Epithelial cell of proximal tubule (primary cell): ENCODE measurements at places on chromosomes 6 and 20. TPM values are rescaled to one million over a fixed set of nuclear protein-coding genes. Genes with fewer than 3 reads are reported as not detected.

The SIRPB2 gene
- 0.29 TPM in 1 of 2 replicates, not detected in the other for total RNA-seq

The NRN1 gene
- total RNA-seq = 0.72 and 1.1 TPM in 2 replicates

The LIN28B gene
- 0.07 TPM in 1 of 2 replicates, not detected in the other for total RNA-seq

The BTN1A1 gene
- total RNA-seq = 0.14 TPM in 1 of 2 replicates, not detected in the other

The TREM1 gene
- 2.0 TPM in 1 of 2 replicates, not detected in the other for total RNA-seq

The FAM210B gene
- total RNA-seq = 27.1 and 27.2 TPM in 2 replicates

The PSORS1C2 gene
- total RNA-seq = not detected in 2 replicates

The KIFC1 gene
- 117 and 126 TPM in 2 replicates for total RNA-seq

The OR12D3 gene
- not detected in 2 replicates for total RNA-seq

The GSTA3 gene
- not detected in 2 replicates for total RNA-seq

The FBXO5 gene
- 30.8 and 46.1 TPM in 2 replicates for total RNA-seq

The SPATA25 gene
- total RNA-seq = 0.87 TPM in 1 of 2 replicates, not detected in the other

The PTPRT gene
- not detected in 2 replicates for total RNA-seq

The CHRNA4 gene
- not detected in 2 replicates for total RNA-seq

The MYCT1 gene
- total RNA-seq = not detected in 2 replicates

The RPL7L1 gene
- 95.0 and 155 TPM in 2 replicates for total RNA-seq

The LY6G5B gene
- 1.1 and 4.0 TPM in 2 replicates for total RNA-seq

The C20orf202 gene
- not detected in 2 replicates for total RNA-seq

The CDYL gene
- 12.2 TPM in 2 replicates for total RNA-seq

The PLA2G7 gene
- 0.23 and 0.36 TPM in 2 replicates for total RNA-seq

The ASF1A gene
- total RNA-seq = 7.6 and 21.8 TPM in 2 replicates

The FITM2 gene
- total RNA-seq = 1.4 and 3.2 TPM in 2 replicates

The CFAP206 gene
- 0.40 and 1.2 TPM in 2 replicates for total RNA-seq

The OOEP gene
- not detected in 2 replicates for total RNA-seq

The ENPP1 gene
- 2.2 and 3.5 TPM in 2 replicates for total RNA-seq

The PRICKLE4 gene
- total RNA-seq = 2.2 TPM in 1 of 2 replicates, not detected in the other

The SLC35D3 gene
- not detected in 2 replicates for total RNA-seq

The TULP1 gene
- not detected in 2 replicates for total RNA-seq

The SSTR4 gene
- total RNA-seq = not detected in 2 replicates

The CGA gene
- not detected in 2 replicates for total RNA-seq

The SAMD3 gene
- not detected in 2 replicates for total RNA-seq

The R3HDML gene
- total RNA-seq = not detected in 2 replicates

The SLC22A2 gene
- not detected in 2 replicates for total RNA-seq

The SCGN gene
- total RNA-seq = not detected in 2 replicates
